ENCODE measurements at places on chromosomes 2 and 18.

DNA sequence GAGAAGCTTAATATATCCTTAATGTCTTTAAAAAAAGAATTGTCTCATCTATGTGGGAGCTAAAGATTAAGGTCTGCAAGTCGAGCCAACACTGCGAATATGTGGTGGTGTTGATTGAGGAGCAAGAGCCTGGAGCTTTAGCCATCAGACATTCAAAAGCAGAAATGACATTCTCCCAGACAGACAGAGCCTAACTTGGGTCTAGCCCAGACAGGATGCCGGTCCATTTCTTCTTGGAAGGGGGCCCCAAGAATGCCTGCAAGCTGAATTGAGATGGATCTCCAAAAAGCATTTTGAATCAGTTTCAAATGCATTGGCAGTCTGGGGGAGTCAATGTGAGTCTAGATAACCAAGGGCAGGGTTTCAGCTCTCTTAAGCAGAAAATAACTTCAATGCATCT, 30.1 kb upstream of the EML4 start:
- no peak for DNase-seq

DNA sequence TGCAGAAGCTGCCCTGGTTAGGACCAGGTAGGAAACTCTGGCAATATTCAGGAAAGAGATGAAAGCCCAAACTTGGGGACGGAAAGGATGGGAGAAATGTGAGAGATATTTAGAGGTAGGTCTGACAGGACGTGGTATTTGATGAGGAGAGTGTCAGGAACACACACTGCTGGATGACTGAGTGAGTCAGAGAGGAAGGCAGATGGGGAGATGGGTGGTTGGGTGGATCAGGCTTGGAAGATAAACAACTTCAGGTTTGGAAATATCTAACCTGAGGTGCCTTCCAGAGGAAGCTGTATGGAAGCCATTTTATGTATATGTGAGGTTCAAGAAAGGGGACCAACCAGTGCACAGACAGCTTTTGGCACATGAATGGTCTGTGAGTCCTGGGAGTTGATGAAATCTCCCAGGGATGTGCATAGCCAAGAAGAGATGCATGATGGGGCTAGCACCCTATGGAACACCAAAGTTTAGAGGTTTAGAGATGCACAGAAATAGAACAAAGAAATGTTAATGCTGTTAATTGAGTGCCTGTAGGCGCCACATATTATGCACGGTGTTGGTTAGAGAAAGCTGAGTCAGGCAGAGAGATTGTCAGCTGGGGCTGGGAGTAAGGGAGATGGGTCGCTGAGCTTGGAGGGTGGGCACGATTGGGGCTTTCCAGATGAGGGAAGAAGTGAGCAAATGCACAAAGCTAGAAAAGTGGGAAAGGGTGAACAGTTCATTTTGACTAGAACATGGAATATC, 101.0 kb downstream of the VIT start:
- no peak for DNase-seq

DNA sequence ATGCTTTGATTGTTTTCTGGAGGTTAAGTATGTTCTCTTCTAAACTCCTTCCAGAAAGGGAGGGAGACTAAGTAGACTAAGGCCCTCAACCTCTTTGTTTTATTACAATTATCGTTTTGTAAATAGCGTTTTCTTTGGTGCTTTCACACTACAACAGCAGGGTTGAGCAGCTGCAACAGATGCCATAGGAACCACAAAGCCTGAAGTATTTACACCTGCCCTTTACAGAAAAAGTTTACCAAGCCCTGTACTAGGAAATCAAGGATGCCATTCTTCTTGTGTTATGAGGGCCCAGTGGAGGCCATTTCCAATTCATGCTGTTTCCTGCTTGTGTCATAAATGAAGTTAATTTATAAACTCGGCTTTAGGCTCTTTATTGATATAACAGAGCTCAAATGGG, 914.8 kb downstream of the DCDC2C start:
- no peak for DNase-seq

GRCh38 chr18:49412679-49413078, 47.8 kb downstream of the DYM start:
- no peak for DNase-seq

DNA sequence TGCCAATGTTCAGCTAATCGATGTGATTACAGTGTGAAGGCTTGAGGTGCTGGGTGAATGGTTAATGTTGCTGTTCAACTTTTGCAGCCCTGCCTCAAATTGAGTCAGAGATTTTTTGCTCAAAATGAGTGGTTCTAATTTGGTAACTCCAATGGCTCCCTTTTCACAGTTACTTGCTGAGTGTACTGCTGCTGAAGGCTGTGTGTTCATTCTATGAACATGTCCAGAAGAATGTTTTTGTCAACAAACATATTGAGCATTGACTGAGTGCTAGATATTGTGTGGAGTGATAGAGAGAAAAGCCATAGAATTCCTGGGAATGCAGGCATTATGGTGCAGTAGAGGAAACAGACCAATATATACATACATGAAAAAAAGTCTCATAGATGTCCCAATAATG, 39.0 kb upstream of the TCF4 start:
- DNase-seq: no peak

DNA sequence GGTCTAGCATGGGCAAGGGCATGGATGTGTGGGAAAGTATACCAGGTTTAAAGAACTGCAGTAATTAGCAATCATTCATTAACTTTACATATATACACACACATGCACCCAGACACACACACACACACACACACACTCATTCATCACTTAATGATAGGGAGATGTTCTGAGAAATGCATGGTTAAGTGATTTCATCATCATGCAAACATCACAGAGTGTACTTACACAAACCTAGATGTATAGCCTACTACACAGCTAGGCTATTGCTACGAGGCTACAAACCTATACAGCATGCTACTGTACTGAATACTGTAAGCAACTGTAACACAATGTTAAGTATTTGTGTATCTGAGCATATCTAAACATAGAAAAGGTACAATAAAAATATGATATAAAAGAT, 83.6 kb downstream of the COLEC12 start:
- DNase-seq: no peak

DNA sequence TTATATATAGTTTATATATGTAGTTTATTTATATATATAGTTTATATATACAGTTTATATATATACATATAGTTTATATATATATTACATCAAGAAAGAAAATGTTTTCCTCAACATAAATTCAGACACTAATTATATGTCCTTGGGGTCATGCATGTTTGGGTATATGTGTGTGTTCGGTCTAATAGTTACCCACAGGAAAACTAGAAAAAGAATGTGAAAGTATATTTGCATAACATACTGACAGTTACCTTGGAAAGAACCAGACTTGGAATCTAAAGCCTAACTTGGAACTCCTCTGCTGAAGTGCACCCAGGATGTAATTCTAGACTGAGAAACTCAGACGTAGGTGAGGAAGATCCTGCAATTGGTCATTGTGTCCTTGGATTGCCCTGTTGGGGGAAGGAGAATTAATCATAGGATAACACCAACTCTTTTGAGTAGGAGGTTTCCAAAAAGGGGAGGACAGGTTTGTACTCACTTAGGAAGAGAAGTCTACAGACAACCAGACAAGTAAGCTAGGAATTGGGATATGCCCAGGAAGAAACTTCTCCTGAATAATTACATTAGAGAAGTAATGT, 8.9 kb upstream of the SLC25A12 start:
- no peak for DNase-seq

GRCh38 chr2:158659483-158659882, 135.6 kb upstream of the DAPL1 start:
- no peak for DNase-seq

DNA sequence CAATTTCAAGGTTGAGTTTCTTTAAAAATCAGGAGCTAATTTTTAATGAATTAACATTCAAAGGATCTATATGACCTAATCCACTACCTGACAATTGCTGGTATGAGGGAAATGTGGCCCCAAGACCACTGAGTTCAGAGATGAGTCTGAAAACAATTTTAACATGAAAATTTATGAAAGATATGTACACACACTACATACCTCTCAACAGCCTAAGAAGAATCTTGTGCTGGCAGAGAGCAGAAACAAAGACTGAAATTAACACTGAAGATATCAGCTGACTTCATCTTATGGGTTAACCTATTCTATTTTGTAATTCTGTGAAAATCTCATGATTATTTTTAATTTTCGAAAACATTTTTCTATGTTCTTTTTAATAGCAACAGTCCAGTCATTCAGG, 1.7 kb downstream of the FAP start:
- no peak for DNase-seq

GRCh38 chr2:178629463-178629862, 149.2 kb downstream of the PLEKHA3 start:
- DNase-seq: no peak

DNA sequence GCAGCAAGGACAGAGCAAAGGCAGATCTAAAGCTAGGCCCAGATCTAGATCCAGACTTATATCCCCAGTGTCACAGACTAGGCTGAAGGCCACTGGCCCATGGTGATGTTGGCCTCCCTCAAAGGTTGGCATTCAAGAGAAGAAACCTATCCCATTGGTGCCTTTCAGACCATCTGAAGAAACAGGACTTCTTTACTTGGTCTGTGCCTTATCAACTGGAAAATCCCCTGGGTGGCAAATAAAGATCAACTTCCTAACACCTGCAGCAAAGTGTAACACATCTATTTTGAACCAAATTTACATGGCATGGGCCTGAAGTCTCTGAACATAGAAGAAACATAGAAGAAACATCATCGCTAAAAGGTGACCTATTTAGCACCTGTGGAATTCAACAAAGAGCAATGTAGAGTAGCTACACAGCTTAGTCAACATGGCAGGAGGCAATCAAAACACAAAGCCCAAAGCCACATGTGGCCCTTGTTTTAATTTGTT, 35.8 kb downstream of the METTL4 start:
- DNase-seq: no peak

DNA sequence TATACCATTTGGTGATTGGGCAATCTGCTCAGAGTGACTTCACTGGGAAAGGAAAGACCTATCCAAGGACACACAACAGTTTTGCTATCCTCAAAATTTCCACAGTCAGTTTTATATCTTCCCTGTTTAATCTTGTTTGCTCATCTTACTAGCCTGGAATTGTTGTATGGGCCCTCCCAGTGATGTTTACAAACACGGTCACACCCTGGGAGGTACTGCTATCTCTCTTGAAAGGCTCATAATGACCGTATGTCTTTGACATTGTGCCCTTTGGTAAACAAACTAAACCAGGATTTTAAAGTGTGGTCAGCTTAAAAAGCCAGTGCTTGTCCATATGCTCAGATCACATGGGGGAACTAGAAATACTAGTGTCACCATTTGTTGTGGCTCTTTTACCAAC, 277.0 kb downstream of the CDH2 start:
- DNase-seq: no peak

- no peak for DNase-seq
Measured at GRCh38 chr18:77108821-77109647, 23.5 kb downstream of the MBP start.

DNA sequence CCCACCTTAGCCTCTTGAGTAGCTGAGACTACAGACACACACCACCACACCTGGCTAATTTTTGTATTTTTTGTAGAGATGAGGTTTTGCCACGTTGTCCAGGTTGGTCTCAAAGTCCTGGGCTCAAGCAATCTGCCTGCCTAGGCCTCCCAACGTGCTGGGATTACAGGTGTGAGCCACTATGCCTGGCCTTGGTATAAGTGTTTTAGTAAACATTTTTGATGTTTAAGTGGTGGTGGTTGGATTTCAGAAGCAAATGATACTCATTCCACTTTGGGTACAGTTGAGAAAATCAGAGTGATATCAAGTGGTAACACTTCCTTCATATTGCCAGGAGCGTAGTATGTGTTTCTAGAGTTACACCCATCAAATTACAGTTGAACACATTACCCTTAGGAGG, 25.4 kb downstream of the ACADL start:
- no peak for DNase-seq

DNA sequence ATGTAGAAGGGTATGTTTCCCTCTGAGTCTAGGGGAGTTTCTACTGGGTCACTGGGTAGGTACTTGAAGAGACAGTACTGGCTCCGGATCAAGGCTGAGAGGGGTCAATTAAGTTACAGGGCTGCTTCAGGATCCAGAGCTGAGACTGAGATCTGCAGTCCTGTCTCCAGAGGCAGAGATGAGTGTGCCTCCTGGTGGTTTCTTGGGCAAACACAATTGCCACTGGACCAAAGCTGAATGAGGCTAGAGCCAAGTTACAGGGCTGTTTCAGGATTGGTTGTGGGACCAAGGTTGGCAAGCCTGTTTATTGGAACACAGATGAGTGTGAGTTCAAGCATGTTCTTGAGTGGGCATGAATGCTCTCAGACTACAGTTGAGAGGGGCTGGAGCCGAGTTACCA, 157.9 kb downstream of the ADCYAP1 start:
- DNase-seq: no peak

DNA sequence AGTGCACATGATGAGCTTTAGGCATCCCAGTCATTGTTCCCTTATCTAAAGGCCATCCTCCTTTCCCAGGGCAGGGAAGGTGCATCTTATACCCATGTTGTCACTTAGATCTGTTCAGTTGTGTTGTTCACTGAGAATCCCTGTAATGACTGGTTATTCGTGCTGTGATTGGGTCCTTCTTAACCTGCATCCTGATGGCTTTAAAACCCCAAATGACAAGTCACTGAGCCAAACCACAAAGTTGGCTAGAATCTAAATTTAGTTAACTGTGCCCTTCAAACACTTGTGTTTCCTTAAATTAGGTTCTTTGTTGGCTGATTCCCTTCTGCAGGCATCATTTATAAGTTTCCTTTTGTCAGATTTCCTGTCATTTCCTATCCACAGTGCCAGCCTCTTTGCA, 58.5 kb upstream of the SLC16A14 start:
- no peak for DNase-seq

Measured in progenitor cell of endocrine pancreas (in vitro differentiated cells).